Activated CD4-positive, alpha-beta T cell treated with anti-CD3 and anti-CD28 coated beads, Interleukin-2, amount 50 U/mL, for 16 hours (primary cell): ENCODE measurements at places on chromosomes 5 and 9.

- no peak for DNase-seq
Observed at GRCh38 chr5:2865856-2866255, 114.4 kb upstream of the IRX2 start.

GRCh38 chr9:105662184-105663104 lies at the start of gene TAL2:
TAL2 (plus strand) TSS chr9:105662457; CDS start chr9:105662497, 40 bp downstream.
- DNase-seq, result no peak

- DNase-seq, result no peak
Observed at GRCh38 chr9:29826421-29826820, 2253.1 kb upstream of the C9orf72 start.

GRCh38 chr5:1540166-1540565 lies 16.4 kb upstream of the LPCAT1 start:
- no peak for DNase-seq

- no peak for DNase-seq
Observed at GRCh38 chr5:41157272-41157894, 55.9 kb downstream of the C6 start.

DNA sequence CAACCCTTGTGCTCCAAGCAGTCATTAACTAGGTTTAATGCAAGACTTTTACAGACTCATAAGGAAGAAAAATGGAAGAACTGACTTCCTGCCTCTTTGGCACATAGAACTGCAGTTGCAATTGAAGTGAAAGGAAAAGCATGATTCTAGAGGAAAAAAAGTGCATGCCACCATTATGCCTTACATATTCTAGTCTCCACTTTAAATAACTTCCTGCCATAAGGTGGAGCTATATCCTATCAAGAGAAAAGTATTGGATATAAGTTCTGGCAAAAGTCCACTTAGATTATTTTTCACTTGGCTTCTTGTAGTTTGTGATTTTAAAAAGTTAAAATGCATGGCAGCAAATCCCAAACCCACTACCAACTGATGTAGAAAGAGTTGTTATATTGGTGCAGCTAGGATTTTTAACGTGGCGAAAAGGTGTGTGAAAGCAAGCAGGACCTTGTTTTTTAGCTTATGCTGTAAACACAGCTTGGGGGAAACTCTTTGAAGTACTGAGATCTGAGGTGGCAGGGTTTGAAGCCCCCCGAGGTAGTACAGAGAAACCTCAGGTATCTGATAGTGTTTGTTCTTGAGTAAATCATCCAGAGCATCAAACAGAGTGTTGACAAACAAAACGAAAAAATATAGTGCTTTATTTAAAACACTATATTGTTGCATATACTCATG lies 117.9 kb downstream of the ANXA1 start:
- DNase-seq, result no peak
